Left renal cortex interstitium (tissue), 4 donors: ENCODE measurements at places on chromosomes 1 and 21.

DNA sequence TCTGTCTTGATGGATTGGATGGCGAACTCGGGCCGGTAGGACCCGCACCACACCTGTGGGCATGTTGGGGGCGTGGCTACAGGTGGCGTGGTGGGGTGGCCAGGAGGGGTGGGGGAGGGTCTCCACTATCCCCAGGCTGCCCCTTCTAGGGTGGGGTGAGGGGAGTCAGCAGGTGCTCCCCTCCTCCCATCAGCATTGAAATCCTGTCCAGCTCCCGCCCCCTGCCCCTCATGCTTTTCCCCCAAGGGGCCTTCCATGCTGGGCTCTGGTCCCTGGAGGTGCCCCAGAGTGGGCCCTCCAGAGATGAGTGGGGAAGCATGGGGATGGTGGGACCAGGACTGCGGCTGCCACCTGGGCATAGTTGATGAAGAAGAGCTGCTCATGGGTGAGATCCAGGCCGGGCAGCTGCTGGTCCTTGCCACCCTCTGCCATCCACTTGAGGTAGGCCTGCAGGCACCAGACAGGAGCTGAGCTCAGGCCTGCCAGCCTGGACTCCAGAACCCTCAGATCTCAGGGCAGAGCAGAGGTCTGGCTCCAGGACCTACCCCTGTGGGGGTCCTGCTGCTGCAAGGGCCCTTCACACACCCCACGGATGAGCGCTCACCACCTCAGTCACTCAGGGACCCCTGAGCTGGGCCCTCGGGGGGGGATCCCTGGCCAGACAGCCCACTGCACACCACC, 5.1 kb downstream of the PRXL2B start:
- DNase-seq, result no peak

DNA sequence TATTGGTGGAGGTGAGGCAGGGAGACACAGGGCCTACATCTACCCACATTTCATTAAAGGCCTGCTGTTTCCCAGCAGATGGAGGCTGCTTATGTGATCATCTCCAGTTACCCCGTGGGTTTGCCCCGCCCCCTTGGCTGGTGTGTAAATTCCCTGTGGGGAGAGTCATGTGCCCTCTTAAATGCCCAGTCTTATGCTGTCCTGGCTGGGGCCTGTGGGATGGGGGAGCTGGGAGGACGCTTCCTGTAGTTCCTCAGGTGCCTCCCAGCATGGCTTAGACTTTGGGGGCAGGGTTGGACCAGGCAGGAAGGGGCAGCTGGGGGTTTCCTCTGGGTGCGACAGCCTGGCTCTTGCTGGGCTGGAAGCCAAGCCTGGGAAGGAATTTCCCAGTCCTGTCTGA, 15.5 kb upstream of the CITED4 start:
- no peak for DNase-seq

GRCh38 chr1:169753549-169753948, 19.7 kb upstream of the SELE start:
- no peak for DNase-seq

GRCh38 chr1:58469476-58469875, 77.0 kb downstream of the OMA1 start:
- DNase-seq, result no peak

- no peak for DNase-seq
These were observed at the start of gene SIM2 for GRCh38 chr21:36698981-36699545. SIM2 (plus strand) TSS chr21:36699115; CDS start chr21:36699747, 632 bp downstream.

GRCh38 chr1:91752324-91752723, 133.6 kb downstream of the TGFBR3 start:
- DNase-seq, result no peak

GRCh38 chr1:147762233-147763024, 2.0 kb upstream of the GJA5 start:
- DNase-seq, result no peak

- peak; percentile 6 for DNase-seq
These were observed 247.3 kb downstream of the S1PR1 start for GRCh38 chr1:101483982-101484688.

- no peak for DNase-seq
These were observed 70.4 kb upstream of the UBE2U start for GRCh38 chr1:64133036-64133435.

GRCh38 chr1:230686747-230687146, 27.2 kb downstream of the AGT start:
- no peak for DNase-seq

- DNase-seq, result no peak
These were observed 1.6 kb downstream of the CDC42 start for GRCh38 chr1:22053861-22054770.

- DNase-seq, result no peak
These were observed 398 bp upstream of the DPT start for GRCh38 chr1:168729405-168729802.

DNA sequence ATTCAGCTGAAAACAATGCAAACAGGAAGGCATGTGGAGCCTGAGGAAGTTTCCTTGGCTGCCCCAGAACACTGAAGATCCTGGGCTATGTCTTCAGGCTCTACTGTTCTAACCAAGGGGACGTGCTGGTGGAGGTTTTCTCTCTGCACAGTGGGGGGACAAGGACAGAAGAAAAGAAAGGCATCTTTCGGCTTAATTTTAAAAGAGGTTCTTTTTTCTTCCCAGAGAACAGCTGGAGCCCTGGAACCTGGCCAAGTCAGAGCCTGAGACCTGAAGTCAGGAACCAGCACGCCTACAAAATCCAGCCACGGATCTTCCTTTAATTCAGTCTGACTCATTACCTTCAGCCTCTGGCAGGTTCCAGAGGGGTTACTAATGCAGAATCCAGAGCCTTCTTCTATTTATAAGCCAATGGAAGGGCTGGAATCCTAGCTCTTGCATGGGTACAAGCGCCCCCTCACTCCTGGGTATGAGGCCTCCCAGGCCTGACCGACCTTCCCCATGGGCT, 19.8 kb downstream of the CTNNBIP1 start:
- no peak for DNase-seq

DNA sequence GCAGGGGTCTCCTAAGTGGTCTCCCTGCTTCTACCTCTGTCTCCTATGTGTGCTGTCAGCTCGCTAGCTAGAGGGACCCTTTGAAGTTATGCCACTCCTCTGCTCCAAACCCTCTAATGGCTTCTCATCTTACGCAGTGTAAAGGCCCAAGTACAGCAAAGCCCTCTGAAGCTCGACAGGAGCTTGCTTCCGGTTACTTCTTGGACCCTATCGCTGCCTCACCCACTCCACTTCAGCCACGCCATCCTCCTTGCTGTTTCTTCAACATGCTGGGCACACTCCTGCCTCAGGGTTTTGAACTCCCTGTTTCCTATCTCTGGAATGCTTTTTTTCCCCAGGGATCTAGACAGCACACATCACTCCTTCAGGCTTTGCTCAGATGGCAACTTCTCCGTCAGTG, 102.3 kb upstream of the F3 start:
- no peak for DNase-seq

GRCh38 chr21:26909972-26910371, 56.9 kb downstream of the ADAMTS5 start:
- DNase-seq, result no peak

DNA sequence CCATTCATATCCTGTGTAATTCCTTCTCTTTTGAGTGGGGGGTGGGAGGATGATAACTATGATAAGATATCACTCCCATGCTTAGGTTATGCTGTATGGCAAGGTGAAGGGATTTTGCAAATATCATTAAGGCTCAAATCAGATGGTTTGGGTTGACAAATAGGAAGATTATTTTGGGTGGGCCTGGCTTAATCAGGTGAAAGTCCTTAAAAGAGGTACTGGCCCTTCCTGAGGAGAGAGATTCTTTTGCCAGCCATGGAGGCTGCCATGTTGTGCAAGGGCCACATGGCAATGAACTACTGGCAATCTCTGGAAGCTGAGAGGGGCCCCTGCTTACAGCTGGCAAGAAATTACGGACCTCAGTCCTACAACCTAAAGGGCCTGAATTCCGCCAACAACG, 174.6 kb upstream of the FOXD3 start:
- no peak for DNase-seq

GRCh38 chr1:172870901-172871606, 179.7 kb downstream of the TNFSF18 start:
- DNase-seq, result no peak

- no peak for DNase-seq
These were observed 56.5 kb downstream of the CTH start for GRCh38 chr1:70467531-70467930.

GRCh38 chr1:208467151-208467780, 223.1 kb upstream of the PLXNA2 start:
- no peak for DNase-seq

DNA sequence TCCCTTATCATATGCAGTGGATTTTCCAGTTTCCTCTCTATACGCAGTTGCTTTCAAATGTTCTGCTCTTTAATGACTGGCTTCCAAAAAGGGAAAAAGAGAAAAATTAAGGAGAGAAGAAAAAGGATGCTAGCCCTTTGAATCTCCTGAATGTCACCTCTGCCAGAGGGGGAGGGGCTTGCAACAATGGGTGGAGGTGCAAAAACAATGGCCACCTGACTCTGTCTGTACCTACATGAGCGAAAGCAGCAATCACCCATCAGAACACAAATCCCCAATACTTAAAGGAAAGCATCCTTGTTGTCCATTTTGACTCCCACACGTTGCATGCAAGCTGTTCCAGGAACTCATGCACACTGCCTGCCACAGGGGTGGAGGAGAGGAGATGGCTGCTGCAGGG, 61.2 kb downstream of the CCDC30 start:
- no peak for DNase-seq

GRCh38 chr1:94912263-94913184, 14.4 kb downstream of the CNN3 start:
- DNase-seq, result no peak

GRCh38 chr1:212162635-212163034, 122.6 kb upstream of the PPP2R5A start:
- DNase-seq, result no peak

DNA sequence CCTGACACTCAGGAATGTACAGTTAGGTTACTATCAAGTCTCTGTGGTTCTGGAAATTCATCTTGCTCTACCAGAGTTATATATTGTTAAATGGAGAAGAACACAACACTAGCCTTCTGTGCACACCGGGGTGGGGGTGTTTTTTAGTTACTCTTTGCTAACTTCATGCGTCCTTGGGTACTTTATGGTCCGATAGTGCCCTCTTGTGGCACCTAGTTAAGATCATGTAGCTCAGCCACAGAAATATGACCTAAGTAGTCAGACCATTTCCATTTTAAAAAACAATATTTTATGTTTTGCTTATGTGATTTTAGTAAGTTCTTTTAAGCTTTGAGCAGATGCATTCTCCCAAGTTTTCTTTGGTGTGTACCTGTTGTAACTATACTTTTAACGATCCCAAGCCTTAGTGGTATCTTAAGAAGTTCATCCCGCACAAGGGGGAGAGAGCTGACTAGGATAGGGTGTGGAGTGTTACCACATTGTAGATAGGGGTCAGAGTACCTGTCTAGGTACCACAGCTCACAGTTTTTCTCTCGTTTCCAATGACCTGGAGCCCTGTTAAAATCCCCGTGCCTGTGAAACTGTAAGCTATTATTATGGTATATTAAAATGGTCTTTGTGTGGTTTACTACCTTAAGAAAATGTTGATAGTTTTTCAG, 20.6 kb upstream of the SH3D21 start:
- peak; percentile 69 for DNase-seq

DNA sequence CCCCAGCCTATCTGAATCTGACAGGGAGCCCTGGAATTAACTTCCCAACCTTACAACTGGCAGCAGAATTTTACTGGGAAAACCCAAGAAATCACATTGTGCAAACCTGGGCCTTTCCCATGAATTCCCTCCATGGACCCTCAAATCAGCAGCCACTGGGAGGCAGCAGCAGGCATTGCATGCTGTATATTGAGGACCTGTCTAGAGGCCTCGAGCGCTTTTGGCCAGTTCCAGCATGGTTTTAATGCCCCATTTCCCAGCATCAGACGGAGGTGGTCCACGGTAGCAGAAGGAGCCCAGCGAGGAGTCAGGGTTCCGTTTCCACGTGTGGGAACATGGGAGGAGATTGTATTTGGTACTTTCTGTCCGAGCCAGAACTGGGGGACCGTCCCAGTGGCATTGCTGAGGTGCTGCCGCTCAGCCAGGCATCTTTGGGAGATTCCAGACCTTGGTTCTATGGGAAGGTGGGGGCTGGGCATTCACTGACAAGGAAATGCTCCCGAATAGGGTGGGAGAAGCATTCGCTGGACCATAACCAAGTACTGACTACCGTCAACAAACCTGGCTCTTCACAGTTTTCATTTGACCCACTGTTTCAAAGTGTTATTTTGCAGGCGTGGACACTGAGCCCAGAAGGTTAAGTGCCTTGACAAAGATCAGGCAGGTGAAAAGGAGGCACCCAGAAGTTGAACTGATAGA, 15.9 kb downstream of the BMP8A start:
- no peak for DNase-seq

DNA sequence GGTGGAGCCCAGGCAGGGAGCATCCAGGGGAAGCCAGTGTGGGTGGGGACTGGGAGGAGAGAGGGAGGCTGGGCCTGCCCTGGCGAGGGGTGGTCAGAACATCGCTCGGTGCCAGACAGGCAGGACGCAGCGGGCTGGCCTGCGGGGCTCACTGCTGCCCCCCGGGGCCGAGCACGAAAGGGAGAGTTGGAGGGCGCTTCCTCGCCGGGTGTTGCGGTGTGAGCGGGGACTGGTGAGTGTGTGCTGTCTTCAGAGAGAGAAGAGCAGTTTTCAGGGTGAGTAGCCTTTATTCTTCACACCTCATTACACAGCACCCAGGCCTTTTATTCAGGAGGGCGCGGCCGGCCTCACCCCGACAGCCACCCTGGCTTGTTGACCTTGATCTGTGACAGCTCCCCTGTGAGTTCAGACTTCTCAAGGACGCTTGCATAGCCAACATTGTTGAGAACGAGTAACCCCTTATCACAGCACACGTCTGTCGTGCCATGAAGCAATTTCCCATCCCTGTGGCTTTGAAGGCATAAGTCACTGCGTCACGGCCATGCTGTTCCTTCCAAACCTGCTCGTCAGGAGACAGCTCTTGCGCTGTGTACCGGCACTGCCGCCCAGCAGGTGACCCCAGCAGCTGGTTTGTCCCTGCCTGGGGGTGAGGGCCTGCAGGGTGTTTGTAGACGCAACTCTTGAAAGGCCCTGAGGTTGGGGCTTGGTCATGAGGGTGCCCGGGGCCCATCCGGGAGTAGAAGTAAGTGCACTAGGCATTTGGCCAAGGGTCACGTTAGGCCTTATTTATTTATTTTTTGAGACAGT, 54.6 kb downstream of the PRKCZ start:
- no peak for DNase-seq

DNA sequence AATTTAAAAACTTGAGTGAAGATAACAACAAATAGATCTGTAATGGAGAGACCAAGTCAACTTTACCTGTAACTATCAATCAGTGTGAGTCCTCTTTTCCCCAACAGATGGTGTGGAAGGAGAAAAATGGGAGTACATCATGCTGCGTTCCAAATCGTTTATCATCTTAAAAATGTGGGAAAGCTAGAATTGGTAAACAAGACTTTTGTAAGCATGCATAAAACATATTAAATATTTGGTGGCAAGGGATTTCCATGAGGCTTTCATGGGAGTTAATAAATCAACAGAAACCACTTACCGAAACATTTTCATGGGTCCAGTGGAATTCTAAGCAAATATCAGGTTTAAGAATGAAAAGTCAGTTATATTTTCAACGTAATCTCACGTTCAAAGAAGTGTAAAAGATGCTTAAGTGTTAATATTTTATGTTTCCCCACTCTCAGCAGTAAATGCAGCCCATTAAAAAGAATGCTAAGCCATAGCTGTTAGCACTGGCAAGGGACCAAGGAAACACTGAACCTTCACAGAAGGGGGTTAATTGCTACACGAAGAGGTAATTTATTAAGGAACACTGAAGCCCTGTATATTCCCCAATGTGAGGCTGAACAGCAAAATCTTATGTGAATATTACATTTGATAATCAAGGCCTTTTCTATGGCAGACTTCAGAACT, 117.0 kb downstream of the ZC3H11B start:
- no peak for DNase-seq
